A549 (cell line): ENCODE measurements at places on chromosomes 6 and 20.

- no peak for DNase-seq
These were observed 13.7 kb upstream of the CST8 start for GRCh38 chr20:23477223-23477622.

DNA sequence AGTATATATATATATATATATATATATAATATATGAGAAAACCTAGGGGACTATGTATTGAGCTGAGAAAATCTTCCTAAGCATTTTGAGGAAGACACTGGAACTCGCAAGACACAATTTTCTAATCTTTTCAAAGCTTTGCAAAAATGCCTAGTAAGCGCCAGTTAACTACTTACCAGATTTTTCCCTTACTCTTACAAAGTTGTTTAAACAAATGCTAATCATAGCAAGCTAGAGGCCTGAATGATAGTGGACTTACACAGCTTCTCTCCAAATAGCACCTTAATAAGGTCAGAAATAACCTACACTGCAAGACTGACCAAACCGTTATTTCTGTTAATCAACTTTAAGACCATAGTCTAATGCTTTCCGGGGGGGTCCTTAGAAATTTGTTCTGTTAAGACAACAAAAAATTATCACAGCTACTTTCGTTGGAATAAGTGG is 56.1 kb upstream of the HFE start:
- peak; percentile 43 for DNase-seq

GRCh38 chr6:6407071-6407741 is 86.7 kb upstream of the F13A1 start:
- no peak for DNase-seq

GRCh38 chr20:41009946-41010345 is 18.7 kb upstream of the TOP1 start:
- no peak for DNase-seq

DNA sequence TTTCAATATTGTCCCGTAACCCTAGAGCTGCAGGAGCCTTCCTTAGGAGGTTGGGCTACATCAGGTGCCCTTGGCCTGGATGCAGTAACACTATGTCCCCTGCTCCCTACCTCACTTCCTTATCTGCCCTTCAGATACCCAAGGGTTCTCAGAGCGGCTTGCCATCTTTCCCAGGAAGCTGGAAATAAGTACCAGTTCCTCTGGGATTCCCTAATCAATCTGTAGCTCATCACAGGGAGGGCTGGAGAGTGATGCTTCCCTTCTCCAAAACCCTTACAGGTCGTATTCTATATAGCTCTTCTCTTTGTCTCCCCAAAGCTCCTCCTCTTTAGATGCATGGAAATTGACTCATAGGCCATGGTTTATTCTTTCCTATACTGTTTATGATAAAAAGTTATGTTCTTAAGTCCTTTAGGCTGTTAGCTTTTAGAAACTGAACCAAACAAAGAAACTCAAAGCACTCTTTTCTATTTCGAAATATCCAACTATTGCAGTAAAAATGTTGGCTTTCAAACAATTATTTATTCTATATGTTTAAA is 4.2 kb downstream of the MYCT1 start:
- DNase-seq: no peak

DNA sequence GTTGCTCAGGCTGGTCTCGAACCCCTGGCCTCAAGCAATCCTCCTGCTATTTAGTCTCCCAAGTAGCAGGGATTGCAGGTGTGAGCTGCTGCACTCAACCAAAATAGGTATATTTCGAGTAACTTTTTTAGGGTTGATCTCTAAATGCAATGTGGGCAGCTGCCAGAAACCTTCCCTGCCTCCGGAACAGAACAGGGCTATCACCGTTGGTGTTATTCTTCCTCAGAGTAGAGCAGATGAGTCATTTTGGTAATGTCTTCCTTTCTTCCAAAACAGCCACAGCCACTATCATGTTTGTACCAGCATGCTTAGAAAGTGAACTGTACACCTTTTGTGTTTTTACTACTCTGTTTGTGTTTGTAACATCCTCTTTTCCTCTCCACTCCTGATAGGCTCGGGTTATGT is 44.1 kb downstream of the SNX9 start:
- DNase-seq: no peak

DNA sequence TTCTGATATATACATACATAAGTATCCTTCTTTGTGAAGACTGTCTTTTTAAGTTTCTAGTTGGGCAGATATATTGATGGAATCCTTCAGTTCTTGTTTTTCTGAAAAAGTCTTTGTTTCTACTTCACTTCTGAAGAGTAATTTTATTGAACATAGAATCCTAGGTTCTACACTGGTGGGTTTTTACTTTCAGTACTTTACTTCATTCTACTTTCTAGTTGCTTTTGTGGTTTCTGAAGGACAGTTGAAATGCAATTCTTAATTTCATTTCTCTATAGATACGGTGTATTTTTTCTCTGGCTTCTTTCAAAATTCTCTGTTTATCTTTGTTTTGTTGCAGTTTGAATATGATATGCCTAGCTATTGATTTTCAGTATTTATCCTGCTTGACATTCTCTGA is 105.3 kb downstream of the HMGCLL1 start:
- DNase-seq: no peak

GRCh38 chr20:22414305-22414742 is 170.0 kb downstream of the FOXA2 start:
- peak; percentile 86 for DNase-seq

DNA sequence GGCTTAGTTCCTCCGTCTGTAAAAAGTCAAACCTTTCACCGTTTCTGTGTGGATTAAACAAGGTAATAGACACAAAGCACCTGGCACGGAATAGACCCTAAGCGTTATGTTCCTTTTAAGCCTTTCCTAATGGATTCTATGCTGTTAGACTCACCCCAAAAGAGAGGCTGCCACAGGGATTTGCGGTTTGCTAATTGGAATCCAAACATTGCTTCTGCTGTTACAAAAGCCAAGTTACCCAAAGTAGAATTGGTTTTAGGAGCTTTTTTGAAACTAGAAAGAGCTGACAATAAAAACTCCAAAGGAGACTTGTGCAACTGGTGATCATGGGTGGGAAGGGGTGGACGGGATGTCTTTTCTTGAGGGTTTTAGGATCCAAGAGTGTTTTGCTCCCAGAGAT is 178.0 kb downstream of the BMP7 start:
- DNase-seq: no peak

DNA sequence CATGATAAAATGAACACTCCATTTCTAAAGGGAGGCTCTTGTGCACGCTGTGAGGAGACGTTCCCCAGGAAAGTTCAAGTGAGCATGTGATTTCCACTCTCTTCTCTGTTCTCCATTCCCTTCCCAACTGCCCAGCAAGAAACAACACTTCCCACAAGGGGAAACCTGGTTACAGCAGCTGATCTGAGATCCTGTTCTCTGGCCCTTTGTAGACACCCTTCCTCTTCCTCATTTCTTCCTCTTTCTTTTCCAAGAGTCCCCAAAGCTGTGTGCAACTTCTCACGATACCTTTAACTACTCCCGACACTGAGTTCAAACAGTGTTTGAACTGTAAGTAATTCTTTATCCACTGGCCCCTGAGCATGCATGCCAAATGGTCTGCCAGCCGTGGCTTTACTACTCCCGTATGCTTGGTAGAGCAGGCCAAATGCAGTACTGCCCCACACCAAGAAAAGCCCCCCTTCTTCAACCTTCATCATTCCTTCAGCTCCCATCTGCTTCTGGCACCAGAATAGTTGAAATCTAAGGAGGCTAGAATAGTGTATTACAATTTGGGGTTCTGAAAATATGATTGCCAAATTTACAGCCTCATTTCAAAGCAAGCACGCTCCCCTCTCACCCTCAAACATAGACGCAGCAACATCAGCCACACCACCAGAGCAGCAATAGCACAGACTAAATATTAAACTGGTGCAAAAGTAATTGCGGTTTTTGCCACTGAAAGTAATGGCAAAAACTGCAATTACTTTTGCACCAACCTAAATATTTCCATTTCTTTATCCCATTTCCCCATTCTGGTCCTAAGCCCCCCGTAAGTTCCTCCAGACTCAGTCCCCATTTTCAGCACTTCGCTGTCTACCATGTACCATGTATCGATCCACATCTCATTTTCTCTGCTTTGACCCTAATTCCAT is 4.3 kb downstream of the HLA-DMB start:
- no peak for DNase-seq

- DNase-seq: no peak
These were observed 164.9 kb downstream of the PLCB4 start for GRCh38 chr20:9233804-9234203.

- peak; percentile 90 for DNase-seq
These were observed 12.1 kb downstream of the FOXS1 start for GRCh38 chr20:31833130-31833930.

- DNase-seq: no peak
These were observed 36.4 kb downstream of the XRN2 start for GRCh38 chr20:21339499-21339898.

DNA sequence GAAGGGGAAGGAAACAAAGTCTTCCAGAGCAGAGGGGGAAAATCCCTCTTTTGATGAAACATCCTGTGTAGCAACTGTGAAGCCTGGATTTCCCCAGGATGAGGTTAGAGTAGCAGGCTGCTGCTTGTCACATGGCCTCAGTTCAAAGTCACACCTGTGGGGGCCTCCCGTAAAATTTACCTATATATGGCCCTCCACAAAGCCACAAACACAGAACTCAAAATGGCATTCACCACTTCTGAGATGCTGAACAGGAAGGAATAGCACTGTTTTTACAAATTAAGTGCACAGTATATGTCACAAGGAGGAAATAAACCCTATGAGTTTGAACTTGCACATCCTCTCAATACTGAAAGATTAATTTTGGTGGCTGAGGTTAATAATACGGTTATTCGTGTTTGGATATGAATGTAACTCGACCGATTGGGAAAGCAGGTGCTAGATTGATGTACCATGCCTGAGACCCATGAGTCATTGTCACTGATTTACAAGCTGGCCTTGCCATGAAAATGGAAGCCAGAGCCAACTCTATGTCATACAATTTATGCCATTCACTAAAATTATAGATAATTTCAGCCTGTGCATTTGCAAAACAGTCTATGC is 70.6 kb downstream of the SGK1 start:
- no peak for DNase-seq

- DNase-seq: no peak
These were observed 539.2 kb downstream of the GRIK2 start for GRCh38 chr6:101932704-101933103.

- DNase-seq: no peak
These were observed 43.4 kb upstream of the MRGBP start for GRCh38 chr20:62752671-62753501.
